Stimulated activated CD4-positive, alpha-beta T cell treated with anti-CD3 and anti-CD28 coated beads, TNF-alpha, amount 100 ng/mL, for 1 hour (primary cell): ENCODE measurements at places on chromosomes 11 and 22.

DNA sequence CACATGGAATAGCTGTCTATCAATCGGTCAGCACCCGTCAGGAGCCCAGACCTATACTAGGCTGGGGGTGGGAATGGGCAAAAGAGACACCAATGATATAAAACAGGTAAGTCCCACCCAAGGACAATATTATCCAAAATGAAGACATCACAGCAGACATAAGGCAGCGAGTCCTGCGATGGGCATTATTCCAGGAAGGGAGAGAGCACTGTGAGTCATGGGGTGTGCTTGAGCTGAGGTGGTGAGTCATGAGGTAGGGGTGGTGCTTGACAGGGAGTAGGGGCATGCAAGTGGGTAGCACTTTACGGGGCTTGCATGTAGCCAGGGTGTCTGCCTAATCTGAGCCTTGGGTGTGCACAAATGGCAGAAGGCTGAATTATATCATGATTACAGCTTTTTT is 605.0 kb upstream of the CADM1 start:
- no peak for DNase-seq

- no peak for DNase-seq
Observed at GRCh38 chr11:129425214-129425613, 49.6 kb downstream of the BARX2 start.

DNA sequence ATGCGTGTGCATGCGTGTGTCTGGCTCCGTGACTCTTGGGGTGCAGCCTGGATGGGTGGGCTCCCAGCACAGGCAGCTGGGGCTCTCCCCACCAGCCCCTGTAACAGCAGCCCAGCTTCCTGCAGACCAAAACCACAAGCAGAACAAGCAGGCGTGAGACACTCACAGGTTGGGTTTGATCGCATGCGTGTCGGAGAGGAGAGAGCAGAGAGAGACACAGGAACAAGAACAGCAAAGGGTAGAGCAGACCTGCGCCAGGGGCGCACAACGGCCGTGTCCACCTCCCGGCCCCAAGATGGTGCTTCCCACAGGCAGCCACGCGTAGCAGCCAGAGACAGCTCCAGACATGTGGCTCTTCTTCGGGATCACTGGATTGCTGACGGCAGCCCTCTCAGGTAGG is at the start of gene CD6:
Gene CD6, plus strand, starts transcription at position 161 of the 400 bp plus-strand sequence. Its CDS starts 186 bp downstream, at position 347.
- no peak for DNase-seq

GRCh38 chr11:106691807-106692365 is 326.4 kb downstream of the GUCY1A2 start:
- DNase-seq: no peak

DNA sequence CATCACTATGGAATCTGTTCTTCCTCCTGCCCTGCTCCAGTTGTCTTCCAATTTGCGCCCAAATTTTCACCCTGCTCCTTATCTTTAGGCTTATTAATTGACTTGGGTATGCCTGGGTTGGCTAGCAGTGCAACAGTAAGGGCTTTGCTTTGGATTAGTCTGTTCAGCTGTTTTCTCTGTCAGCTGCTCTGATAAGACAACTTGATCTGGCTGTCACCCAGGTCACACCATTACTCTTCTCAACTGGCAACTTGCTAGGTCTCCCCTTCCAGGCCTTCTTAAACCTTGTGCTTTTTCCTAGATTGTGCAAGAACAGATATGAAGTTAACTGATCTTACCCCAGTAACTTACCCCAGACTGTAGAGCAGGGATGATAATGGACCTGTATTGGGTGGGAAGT is 357.8 kb upstream of the LARGE1 start:
- no peak for DNase-seq

- no peak for DNase-seq
Observed at GRCh38 chr22:22125028-22125578, 119.5 kb upstream of the VPREB1 start.

DNA sequence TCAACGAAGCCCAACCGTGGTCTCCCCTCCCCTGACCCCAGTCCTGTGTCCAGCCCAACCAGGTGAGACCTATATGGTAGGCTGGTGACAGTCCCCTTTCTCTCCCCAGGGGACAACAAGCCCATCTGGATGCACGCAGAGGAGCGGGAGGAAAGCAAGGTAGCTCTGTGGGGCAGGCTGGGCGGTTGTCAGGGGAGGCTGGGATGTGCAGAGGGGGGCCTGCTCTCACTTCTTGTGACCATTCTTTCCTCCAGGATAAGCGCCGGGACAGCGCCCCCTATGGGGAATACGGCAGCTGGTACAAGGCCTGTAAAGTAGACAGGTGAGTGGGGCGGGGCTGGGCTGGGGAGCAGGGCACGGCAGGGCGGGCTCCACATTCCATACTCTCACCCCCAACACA is 3.5 kb upstream of the RAB1B start:
- no peak for DNase-seq

DNA sequence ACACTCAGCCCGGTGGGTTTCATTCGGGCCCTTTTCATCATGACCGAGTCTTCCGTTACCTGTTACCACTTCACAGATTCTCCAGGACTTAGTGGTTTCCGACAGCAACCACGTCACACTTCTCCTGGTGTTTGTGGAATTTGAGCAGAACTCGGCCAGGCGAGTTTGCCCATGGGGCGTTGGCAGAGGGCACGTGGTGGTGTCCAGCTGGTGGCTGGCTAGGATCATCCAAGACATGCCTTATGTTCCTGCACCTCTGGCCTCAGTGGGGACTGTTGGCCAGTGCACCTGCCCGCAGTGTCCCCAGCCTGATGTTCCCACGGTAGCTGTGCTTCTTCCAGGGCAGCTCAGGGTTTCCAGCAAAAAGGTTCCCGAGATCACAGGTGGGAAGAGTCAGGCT is 87.3 kb downstream of the ARHGAP8 start:
- DNase-seq: no peak
